Astrocyte of the hippocampus (primary cell): ENCODE measurements at places on chromosomes 16 and 17.
A peak's percentile ranks its signal among the peaks of the same experiment; 100 is the strongest.

GRCh38 chr16:46997844-46998243, 24.4 kb upstream of the DNAJA2 start:
- no peak for DNase-seq

- DNase-seq = no peak
Observed at GRCh38 chr16:11170696-11171447, 85.1 kb downstream of the SOCS1 start.

GRCh38 chr17:57530026-57530425, 215.1 kb downstream of the CCDC182 start:
- no peak for DNase-seq

DNA sequence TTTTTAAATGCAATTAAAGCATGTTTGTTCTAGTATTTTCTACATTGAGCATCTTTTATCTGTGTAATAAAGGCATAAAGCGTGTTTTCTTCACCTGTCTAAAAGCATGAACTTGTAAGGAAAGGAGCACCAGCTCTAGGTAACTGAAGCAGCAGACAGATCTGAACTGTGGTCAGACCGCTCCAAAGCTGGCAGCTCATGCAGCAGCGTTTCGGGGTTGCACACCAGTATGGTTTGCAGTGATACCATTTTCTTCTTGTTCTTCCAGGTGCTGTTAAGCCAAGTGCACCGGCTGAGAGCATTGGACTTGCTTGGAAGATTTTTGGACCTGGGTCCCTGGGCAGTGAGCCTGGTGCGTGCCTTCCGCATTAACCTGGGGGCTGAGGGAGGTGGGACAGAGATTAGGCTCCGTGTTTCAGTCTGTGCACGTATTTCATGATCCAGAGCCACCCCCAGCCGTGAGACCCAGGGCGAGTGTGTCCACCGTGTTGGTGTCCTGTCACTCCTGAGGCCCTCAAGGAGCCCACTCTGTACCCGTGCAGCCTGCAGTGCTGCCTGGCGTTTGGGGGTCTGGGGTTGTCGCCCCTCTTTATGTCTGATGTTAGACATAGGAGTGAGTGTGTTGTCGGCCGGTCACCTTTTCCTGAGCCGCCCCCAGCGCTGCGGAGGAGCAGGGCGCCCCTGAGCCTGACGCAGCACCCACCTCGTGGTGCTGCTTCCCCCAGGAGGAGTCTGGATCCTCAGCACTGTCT, 136.3 kb upstream of the CHMP6 start:
- DNase-seq = no peak

DNA sequence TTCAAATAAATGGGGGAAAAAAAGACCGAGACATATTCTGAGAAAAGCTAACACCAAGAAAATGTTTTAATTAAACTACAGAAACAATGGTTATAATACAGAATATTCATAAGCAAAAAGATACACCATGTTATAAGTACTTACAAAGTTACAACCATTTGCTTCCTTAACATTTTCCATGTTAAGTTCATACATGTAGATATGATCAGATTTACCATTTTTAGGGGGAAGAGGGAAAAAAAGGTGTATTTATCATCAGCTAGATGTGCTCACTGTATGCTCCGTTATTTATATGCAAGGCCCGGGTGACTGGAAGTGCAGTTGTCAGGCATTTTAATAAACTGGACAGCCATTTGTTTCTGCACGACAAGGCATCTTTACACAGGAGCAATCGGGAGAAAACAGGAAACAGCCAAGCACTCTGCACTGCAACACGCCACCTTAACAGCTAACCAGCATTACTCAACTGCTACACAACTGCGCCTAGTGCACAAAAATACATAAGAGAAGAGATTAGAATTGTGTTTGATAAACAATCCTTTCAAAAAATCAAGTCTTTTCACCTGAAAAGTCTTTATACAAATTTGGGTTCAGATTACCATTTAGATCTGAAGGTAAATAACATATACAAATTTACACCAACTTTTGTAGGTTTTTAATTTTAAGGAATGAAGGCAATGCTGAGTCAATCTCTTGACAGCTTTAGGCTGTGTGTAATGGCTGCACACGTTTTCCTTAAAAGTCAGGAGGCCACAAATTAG, 2.9 kb downstream of the SRSF2 start:
- peak; percentile 45 for DNase-seq

GRCh38 chr17:76805319-76805718, 62.9 kb upstream of the MGAT5B start:
- peak; percentile 28 for DNase-seq

- DNase-seq = peak; percentile 86
Observed at GRCh38 chr17:16363749-16364536, 10.7 kb upstream of the CENPV start.

GRCh38 chr16:31077024-31077423, 2.8 kb downstream of the ZNF646 start:
- no peak for DNase-seq

DNA sequence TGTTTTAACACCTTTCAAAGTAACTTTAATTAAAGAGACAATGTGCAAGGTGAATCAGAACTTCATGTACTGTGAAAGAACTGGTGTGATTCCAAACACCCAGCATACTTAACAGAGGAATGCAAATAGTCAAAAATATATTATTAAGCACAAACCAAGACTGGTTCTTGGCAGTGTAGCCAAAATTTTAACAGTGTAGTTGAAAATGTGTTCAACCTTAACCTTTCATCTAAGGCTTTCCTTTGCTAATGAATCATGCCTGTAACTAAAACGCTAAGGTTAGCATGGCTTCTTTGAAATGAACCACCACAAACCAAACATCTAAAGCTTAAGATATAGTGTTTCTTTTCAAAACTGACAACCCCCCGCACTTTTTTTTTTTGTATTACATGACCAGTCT, 146.3 kb upstream of the AXIN2 start:
- no peak for DNase-seq

- DNase-seq = peak; percentile 69
Observed at GRCh38 chr16:73202161-73202729, 154.3 kb upstream of the ZFHX3 start.

- no peak for DNase-seq
Observed at GRCh38 chr17:4733073-4733531, 1.9 kb downstream of the MED11 start.

DNA sequence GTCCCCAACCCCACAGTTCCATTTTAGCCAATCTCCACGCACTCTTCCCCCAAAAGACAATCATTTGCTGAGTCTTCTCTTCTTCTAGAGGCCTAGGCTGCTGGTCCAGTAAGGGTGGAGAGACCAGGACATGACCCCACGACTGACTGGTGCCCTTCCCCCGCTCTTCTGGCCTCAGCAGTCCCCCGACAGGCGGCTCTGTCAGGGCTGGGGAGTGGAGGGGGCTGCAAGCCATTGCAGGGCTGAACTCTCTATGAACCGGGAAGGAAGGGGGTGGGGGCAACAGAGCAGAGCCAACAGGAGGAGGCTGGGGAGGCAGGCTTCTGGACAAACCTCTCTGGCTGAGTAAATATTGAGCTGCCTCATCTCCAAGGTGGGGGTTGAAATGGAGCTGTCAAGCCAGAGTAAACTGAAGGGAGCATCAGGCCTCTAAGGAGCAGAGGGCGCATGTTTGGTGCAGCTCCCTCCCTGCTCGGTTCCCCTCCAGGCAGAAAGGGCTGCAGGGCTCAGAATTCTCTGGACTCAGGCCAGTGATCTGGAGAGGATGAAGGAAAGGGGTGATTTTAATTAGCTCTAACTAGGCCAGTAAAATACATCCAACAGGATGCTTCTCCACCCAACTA, 8.7 kb downstream of the HOXB1 start:
- peak; percentile 69 for DNase-seq

DNA sequence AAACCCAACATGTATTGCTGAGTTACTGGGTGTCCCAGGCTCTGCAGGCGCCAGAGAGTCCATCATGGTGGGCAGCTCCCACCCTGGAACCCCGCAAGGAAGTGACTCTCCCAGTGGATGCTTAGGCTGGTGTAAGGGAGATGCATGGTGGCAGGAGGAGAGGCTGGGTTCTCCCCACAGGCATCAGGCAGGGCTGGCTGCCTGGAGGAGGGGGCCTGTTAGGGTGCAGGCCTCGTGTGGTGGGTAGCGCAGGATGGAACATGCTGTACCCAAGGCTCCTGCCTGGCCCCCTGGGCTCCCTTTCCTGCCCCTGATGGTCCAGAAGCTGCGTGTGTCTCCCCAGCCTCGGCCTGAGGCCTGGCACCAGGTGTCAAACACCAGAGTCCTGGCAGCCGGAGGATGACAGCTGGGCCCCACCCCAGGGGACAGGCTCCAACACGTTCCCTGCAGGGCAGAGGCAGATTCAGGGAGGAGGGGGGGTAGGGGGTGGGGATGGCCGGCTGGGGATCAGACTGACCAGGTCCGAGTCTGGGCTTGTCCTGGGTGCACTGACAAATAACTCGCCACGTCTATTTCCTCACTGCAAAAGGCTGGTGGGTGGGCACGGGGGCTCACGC, 40.2 kb upstream of the CIBAR2 start:
- no peak for DNase-seq

DNA sequence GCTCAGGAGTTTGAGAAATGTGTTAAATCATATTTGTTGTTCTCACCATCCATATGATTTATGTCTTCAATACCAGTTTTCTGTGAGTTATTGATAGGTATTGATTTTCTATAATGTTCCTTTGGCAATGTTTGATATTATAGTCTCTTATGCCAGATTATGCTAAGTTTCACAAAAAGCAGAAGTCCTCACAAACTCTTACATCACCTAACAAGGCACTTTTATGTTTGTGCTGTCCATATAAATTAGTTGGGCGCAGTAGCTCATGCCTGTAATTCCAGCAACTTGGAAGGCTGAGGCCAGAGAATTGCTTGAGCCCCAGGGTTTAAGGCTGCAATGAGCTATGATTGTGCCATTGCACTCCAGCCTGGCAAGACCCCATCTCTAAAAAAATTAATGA, 12.6 kb upstream of the UQCRC2 start:
- no peak for DNase-seq

DNA sequence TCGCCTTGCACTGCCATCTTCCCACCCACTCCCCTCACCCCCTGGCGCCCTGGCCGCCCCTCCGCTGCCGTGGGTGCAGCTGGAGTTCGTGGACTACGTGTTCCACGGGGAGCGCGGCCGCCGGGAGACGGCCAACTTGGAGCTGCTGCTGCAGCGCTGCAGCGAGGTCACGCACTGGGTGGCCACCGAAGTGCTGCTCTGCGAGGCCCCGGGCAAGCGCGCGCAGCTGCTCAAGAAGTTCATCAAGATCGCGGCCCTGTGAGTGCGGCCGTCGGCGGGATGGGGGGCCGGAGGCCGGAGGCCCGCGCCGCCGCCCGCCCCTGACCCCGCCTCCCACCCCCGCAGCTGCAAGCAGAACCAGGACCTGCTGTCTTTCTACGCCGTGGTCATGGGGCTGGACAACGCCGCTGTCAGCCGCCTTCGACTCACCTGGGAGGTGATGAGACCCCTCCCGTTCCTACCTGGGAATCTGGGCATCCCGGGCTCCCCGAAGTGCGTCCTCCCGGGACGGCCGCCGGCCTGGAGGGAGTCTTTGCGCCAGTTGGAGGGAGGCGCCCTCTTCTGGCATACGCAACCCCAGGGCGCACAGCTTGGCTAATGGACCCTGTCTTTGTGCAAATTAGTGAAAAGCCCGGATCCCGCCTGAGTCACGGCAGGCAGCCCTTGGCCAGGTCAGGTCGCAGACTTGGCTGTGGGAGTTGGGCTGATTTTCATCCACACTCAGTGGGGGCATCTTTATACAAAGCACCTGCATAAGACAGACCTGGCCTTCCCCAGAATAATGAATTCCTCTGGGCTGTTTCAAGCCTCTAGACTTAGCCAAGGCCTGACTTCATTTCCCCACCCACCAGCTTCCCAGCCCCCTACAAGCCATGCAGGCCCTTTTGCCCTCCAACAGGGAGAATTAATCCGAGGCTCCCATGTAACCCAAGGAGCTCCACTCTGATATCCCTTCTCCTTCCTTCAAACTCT, 14.3 kb downstream of the RAPGEFL1 start:
- peak; percentile 91 for DNase-seq

GRCh38 chr16:86668136-86668910, 90.0 kb downstream of the FOXL1 start:
- peak; percentile 68 for DNase-seq

DNA sequence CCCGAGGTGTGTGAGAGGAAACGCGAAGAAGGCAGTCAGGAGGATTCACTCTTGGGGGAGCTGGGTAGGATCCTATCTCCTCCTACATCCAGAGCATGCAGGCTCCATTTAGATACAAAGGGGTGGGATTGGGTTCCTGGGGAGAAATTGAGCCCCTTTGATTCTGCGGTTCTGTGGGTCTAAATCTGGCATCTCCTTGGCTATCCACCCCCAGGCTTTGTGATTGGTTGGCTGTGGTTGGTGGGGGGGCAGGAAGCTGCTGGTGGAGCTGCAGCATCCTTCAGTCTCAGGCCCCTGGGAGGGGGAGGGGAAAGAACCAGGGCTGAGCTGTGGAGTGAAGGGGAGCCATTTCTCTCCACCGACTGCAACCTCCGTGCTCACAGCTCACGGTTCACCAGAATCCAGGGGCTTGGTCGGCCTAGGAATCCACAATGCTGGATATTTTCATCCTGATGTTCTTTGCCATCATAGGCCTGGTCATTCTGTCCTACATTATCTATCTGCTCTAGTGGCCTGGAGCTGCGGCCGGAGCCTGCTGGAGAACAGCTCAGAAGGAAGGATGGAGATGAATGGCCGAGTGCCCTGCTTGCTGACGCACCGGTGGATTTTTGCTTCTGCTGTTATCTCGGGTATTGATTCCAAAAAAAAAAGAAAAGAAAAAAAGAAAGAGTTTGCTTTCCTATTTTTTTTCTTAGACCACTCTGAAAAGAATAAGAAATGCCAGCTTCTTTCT, at the start of gene LASP1NB:
Gene LASP1NB (plus strand): TSS at position 352 of the 733 bp plus-strand sequence.
- DNase-seq = peak; percentile 66

GRCh38 chr17:3986270-3986938, 22.2 kb upstream of the ATP2A3 start:
- DNase-seq = no peak

DNA sequence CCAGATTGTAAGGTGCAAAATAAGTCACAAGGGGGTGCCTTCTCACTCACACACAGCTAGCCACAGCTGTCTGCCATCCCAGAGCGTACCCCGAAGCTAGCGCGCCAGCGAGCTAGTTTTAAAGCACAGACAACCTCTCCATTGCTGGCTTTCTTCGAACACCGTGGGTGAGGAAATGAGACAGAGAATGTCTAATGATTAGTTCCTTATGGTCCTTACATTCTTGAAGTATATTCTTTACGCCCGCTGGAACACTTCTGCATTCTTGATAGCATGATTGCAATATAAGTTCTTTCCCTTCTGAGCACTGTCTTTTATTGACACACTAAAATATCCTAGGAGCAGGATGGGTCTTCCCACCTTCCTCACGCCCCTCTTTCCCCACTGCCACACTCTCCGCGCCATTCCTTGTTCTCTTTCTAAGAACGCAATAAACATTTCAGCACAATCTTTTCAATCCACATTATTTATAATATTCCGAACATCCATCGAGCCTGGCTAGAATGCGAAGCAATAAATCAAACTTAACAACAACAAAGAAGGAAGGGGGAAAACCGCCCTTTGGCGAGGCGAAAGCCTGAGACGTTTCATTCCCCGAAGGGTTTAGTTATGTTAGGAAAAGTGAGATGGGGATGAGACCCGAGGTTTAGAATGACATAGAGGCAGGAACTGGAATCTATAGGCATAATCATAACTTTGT, 251.3 kb downstream of the NTN1 start:
- no peak for DNase-seq

- no peak for DNase-seq
Observed at GRCh38 chr17:830950-831349, 48.8 kb downstream of the MRM3 start.
